Stimulated activated CD4-positive, alpha-beta T cell treated with anti-CD3 and anti-CD28 coated beads, Interleukin-15, amount 100 ng/mL, for 24 hours (primary cell): ENCODE measurements at places on chromosomes 7 and 10.

- DNase-seq = no peak
Observed at GRCh38 chr10:49298983-49299815, at the start of gene C10orf71. Gene C10orf71, plus strand, starts transcription at chr10:49299170. Its CDS starts 23,376 bp downstream, at chr10:49322546.

GRCh38 chr10:1603181-1603580 is 134.1 kb downstream of the ADARB2 start:
- no peak for DNase-seq

DNA sequence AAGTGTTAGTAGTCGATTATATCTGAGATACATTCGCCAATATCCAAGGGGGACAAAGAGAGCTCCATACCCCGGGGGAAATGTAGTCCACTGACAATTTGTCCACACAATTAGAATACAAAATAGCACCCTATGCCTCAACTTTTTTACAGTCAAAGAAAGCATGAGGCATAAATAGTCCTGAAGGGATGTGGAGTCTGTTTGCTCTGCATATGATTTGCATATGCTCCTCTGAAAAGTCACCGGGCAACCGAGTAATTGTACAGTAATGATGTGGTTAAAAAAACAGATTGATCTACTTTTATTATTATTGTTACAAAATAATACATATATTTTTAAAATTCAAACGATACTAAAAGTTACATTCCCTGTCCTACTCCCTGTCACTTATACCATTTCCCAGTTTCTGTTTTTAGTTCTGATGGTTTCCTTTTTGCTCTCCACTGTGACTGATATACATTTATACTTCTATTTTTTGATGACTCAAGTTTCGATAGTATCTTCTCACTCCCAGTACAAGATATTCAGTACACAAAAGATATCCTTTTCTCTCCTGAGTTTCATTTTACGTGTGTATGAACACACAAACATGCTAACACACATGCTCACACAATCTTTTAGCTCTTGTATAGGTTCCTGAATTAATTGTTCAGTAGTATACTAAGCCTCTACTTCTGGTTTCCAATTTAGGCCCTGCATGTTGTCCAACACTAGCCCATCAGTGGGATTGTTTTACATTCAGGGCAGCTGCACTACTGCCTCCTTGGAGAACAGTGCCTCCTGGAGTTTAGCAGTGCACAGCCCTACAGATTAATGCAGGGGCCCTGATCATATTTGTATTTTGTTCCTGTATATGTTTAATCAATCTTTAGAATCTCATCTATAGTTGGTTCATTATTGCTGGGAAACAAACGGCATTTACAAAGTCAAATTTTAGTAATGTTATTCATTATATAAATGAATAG is 130.9 kb downstream of the TES start:
- no peak for DNase-seq

DNA sequence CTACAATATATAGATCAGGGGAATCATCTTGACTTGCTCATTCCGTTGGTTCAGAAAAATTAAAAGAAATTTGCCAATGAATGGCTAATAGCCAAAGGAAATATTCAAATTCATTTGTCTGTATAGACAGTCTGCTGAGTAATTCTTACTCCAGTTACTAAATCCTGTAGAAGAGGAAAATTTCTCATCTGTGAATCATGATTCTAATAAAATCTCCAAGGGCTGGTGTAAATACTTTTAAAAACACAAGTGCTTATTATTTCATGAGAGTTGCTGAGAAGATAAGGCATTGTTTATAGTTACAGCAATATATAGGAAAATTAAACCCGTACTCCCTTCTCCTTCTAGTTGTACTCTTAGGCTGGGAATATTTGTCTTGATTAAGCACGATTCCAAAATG is 53.0 kb downstream of the WNT2 start:
- no peak for DNase-seq

- DNase-seq = no peak
Observed at GRCh38 chr10:104104418-104104817, 17.6 kb upstream of the SFR1 start.

DNA sequence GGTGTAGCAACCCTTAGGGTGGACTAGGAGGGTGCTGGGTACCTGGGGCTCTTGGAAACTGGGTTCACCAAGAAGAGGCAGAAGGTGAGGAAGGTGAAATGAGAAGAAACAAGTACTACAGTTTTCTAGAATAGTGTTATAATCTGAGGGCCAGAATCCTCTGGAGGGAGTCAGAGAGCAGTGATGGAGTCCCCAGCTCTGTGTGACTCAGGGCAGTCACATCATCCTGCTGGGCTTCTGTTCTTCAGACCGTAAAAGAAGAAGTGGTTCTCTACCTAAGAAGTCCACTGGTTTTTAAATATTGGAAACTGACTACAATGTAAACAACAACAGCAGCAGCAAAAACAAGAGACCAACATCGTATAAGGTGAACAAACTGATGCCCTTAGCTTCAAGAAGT is 197.3 kb downstream of the PRPF18 start:
- peak; percentile 25 for DNase-seq

GRCh38 chr10:70910486-70911341 is 22.3 kb upstream of the PCBD1 start:
- DNase-seq = no peak

- peak; percentile 17 for DNase-seq
Observed at GRCh38 chr7:74371381-74372341, 82.0 kb upstream of the GTF2IRD1 start.

GRCh38 chr10:120539076-120539475 is 82.0 kb downstream of the PLPP4 start:
- no peak for DNase-seq

DNA sequence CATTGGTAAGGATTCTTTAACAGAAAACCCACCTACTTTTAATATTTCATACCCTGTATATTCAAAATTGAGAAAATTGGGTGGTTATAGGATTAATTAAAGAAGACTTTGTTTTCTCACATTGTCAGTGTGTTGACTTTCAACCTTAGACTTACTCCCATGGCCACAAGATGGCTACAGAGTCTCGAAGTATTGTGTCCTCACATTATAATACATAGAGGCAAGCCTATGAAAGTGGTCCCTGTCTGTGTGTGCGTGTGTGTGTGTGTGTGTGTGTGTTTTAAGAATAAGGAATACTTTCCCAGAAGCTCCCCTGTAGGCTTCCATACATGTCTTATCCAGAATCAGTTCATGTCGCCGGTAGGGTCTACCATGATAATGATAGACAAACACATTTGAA is 180.0 kb downstream of the PHF14 start:
- DNase-seq = no peak

GRCh38 chr7:19442016-19442785 is 266.6 kb downstream of the POLR1F start:
- no peak for DNase-seq

GRCh38 chr10:103396789-103397087 is 312 bp downstream of the PDCD11 start:
- no peak for DNase-seq

GRCh38 chr7:129862682-129863081 is 90.1 kb downstream of the UBE2H start:
- no peak for DNase-seq

- no peak for DNase-seq
Observed at GRCh38 chr10:4357911-4358310, 468.1 kb upstream of the AKR1E2 start.

GRCh38 chr7:116339564-116339963 is 129.2 kb downstream of the TES start:
- no peak for DNase-seq

GRCh38 chr10:85433248-85433647 is 933.3 kb downstream of the GRID1 start:
- no peak for DNase-seq

DNA sequence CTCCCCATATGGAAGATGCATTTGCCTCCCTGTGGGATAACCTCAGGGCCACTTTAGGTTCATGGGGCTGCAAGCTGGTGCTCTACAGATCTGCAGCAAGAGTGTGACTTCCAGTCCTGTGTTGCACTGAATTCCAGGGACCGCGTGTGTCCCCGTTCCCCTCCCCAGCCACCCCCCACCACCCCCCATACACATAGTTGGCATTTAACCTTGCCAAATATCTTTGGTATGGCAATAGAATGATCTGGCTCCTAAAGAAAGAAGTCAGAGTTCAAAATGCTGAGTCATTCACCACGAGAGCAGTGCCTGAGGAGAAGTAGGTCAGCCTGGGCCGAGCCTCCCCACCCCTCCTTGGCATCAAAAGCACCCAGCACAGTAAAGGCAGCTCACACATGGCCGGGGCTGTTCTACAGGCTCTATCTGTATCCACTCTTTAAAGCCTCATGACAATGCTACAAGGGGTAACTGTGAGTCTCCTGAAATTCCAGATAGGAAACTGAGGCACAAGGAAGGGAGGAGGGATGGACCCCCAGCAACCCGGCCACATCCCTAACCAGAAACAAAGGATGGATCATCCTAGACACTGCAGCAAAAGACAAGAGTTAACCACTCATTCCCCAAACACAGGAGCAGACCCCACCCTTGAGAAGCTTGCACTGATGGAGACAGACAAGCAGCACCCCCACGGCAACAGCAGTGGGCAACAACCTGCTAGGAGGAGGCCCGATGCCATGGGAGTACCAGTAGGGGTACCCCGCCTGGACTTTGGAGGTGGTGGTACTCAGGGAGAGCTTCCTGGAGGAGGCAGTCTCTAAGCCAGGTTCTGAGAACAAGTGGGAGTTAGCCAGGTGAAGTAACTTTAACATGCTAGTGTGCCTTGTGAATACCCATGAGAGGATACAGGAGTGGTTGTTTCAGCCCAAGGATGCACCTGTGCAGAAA is 70.3 kb upstream of the NANOS1 start:
- no peak for DNase-seq

DNA sequence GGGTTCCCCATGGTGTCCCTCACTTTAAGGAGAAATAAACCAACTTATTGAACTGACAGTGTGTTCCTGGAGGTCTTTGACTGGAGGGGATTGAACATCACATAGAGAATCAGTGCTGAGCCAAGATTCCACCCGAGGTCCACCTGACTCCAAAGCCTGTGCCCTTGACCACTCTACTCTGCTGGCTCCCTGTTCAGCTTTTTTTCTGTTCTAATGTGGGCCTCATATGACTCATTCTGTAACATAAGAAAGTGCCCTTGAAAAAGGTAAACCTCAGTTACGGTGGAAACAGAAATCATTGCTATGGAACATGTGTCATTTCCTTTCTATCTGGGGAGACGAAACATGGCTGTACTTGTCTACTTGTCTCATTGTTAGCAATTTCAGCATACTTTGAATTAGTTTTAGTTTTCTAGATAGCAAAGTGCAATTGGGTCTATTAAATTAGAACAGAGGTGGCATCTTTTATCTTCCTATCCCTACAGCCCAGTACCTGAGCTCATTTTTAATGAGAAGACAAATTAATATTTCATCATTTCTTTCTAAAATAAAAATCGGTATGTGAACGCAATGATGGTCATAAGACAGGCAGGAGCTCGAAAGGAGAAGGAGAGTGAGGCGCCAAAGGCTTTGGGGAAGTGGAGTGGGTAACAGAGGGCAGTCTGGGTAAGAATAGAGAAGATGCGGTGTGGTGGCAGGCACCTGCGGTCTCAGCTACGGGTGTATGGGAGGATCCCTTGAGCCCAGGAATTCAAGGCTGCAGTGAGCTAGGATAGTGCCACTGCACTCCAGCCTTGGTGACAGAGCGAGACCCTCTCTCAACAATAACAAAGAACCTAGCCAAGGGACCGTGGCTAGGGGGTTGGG is 1.5 kb downstream of the GSDME start:
- peak; percentile 18 for DNase-seq
